Stimulated activated CD4-positive, alpha-beta T cell treated with anti-CD3 and anti-CD28 coated beads, TNF-alpha, amount 100 ng/mL, for 48 hours (primary cell): ENCODE measurements at places on chromosomes 7 and 10.

- DNase-seq = no peak
These were observed 730.0 kb upstream of the VSTM2A start for GRCh38 chr7:53812135-53812534.

DNA sequence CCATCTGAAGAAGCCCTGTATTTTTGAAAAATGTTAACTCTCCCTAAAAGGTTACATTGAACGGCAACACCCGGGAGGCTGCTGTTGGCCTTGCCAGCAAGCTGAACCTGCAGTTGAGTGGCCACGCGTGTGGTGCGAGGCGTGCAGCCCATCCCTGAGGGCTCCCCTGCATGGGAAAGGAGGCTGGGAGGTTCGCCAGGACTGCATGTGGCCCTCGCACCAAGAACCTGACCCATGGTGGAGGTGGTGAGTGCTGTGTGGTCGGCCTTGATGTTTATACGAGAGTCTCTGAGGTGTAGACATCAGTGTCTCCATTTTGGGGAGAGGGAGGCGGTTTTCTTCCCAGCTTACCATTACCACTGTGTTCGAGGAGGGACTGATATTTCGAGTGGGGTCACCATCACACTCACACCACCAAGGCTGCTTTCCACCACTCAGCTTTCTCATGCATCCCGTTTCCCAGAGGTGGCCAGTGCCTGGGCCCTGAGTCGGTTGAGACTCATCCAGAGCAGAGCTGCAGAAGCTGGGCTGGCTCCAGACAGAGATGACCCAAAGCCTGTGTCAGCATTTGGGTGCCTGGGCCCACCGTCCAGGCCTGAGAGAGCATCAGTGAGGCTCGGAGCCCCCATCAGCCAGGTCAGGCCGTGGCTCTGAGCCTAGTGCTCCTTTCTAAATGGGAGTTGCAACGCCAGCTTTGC is 222.6 kb downstream of the EBF3 start:
- no peak for DNase-seq

DNA sequence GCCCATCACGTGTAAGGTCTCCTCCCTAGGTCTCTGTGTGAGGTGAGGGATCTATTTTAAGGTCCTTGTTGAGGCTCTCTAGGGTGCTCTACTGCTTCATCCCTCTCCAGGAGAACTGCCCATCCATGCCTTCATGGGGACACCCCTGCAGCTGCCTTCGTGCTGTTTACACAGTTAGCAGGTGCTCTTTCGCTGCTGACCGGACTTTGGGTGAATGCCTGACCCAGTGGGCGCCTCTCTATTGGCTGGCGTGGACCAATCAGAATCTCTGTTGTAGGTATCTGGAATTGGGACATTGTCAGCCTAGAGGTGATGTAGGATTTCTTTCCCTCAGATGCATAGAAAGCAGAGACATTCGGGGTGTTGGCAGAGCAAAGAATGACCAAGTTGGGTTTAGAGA is 38.7 kb upstream of the HMX3 start:
- no peak for DNase-seq

DNA sequence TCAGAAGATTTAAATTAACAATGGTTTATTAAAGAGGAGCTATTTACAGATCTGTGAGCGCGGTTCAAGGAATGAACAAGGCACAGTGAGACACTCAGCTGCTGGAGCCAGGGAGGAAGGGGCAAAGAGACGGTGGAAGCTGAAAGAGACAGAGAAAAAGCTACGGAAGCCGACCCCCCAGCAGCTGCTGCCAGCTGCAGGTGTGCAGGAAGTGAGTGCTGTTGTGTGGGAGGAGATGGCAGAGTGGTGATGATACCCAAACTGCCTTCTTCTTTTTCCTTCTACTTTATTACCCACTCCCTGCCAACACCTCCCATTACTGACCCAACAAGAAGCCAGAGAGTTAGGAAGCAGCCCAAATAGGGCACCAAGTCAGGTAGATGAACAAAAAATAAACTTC is 41.9 kb upstream of the MBL2 start:
- DNase-seq = no peak

DNA sequence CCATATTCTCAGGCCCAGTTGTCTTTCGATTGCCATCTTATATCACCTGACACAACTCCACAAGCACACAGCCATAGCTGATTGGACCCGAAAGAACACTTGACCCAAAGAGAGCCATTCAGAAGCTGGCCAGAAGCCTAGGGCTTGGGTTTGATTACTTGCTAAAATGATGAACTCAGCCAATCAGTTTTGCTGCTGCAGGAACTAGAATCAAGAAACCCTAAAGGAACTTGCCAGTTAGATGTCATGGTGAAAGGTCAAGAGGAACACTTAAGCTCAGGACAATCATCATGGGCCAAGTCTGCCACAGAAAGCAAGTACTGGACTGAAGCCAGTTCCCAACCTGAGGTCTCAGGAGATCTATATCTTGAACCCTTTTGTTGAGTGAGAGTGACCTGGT is 150.0 kb downstream of the SGMS1 start:
- no peak for DNase-seq

GRCh38 chr7:632831-633210 is 93.7 kb upstream of the DNAAF5 start:
- no peak for DNase-seq

GRCh38 chr10:7301006-7301778 is 109.6 kb downstream of the SFMBT2 start:
- no peak for DNase-seq

- no peak for DNase-seq
These were observed 35.0 kb downstream of the RAMP3 start for GRCh38 chr7:45192621-45193041.

GRCh38 chr10:101016814-101017213 is 14.1 kb downstream of the PDZD7 start:
- DNase-seq = no peak

DNA sequence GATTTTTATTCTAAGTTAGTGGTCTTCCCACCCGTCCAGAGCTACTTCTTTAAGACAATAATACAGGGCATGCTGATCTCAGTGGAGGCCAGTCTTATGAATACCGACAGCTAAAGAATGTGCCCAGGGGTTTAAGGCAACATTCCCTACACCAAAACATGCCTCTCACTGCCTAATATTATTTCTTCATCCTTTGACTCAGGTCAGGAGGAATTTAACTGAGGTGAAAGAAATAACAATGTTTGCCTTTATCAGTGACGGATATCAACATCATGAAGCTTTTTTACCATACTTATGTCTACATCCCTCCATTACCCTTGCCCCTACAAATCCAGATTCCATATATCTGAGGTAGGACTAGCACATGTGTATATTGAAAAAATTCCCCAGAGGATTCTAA is 33.3 kb upstream of the TES start:
- DNase-seq = no peak

GRCh38 chr10:31708474-31708873 is 220.2 kb downstream of the ARHGAP12 start:
- DNase-seq = no peak

- no peak for DNase-seq
These were observed 46.3 kb downstream of the EGFR start for GRCh38 chr7:55065079-55065478.

DNA sequence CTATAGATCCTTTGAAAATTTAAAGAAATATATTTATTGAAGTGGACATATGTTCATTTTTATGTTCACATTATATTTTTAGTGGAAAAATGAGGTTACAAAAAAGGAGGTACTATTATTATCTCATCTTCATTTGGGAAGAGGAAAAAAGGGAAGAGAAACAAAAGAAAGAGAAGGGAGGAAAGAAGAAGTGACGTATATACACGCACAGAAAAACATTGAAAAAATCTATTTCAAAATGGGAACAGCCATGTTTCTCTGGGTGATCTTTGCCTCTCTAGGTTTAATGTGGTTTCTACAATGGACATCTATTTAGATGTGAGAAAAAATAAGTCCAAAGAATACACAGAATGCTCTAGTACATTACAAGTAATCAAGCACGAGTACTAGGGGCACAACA is 14.8 kb downstream of the ANK3 start:
- no peak for DNase-seq

- no peak for DNase-seq
These were observed 189.8 kb upstream of the PITRM1 start for GRCh38 chr10:3362394-3362793.

DNA sequence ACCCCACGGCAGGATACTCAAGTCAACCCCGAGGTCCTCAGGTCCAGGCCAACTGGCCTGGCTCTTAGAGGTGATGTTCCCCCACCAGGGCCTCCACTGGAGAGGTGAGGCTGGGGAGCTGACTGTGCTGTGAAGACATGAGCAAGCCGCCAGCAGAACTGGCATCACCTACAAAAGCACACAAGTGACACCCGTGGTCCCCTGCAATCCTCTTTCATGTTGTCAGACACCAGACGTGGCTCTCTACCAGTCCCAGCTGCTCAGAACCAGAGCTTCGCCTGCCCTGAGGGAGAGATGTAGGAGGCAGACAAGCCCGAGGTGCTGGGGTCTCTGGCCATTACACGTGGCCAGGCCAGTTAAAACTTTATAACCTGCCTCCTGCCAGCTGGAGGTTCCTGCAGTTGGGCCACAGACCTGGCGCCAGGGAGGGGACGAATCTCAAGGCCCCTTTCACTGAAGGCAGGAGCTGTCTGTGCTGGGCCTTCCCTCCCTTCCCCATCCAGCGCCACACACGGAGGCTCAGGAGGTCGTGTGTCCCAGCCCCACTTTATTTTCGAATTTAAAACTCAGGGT is 2.2 kb downstream of the COMTD1 start:
- DNase-seq = no peak

GRCh38 chr10:7797582-7797981 is 9.6 kb downstream of the ATP5F1C start:
- DNase-seq = no peak

GRCh38 chr10:101321073-101321472 is 32.9 kb upstream of the BTRC start:
- no peak for DNase-seq

DNA sequence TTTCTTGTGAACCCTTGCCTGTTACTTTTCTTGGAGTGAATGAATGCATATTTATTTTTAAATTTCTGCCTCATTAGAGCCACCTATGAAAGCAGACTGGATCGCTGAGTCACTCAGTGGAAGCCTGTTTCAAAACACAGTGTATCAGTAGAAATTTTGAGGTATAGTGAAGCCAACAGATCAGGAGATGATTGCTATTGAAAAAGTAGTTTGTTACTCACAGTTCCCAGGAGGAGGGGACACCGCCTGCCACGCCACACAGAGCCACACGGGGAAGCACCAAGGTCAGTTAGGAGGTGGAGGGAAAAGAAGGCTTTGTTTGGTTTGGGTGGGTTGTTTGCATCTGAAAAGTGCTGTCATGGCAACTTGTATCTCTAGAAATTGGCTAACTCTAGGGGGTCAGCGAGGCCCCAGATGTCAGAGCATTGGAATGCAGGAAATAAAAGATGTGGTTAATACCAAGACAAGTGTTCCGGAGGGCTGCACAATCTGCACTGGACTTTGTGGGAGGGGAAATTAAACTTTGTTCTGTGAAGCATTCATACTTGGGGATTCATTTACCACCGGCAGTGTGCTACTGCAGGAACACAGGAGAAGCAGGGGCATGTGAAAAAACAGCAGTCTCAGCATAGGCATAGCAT is 106.4 kb upstream of the SDK1 start:
- no peak for DNase-seq

GRCh38 chr10:27481486-27481885 is 22.6 kb upstream of the RAB18 start:
- DNase-seq = no peak

DNA sequence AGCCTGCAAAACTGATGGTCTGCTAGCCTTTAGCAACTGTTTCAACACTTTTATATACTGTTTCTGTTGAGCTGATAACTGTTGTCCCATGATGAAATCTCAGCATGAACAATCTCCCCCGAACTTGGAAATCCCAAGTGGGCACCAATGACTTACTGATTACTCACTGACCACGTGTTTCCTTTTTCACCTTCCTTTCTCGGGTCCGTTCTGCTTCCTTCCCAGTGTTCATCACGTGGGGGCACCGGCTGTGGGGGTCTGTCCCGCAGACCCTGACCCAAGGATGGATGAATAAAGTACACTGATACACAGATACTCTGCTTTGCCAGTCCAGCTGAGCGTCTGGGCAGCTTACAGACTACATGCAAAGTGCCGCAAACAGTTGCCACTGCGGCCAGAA is 39.0 kb upstream of the RASGEF1A start:
- no peak for DNase-seq
